ENCODE measurements at places on chromosomes 7 and 10. TPM values are rescaled to one million over a fixed set of nuclear protein-coding genes. Genes with fewer than 3 reads are reported as not detected.

DNA sequence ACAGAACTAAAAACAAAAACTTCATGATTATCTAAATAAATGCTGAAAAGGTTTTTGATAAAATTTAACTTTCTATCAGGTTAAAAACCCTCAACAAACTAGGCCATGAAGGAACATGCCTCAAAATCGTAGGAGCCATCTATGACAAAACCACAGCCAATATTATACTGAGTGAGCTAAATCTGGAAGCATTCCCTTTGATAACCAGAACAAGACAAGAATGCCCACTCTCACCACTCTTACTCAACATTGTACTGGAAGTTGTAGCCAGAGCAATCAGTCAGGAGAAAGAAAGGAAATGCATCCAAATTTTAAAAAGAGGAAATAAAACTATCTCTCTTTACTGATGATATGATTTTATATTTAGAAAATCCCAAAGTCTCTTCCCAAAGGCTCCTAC is 228.7 kb downstream of the CHRM2 start:
- H3K4me3 ChIP-seq: no peak overlapping the region
- no peak for DNase-seq
- no peaks in the 10 kb centered on the region for H3K36me3 ChIP-seq
- H3K4me1 ChIP-seq: no peaks in the 10 kb centered on the region
- no peaks in the 10 kb centered on the region for H3K27me3 ChIP-seq

- no peak overlapping the region for H3K4me3 ChIP-seq
- H3K36me3 ChIP-seq: no peaks in the 10 kb centered on the region
- no peaks in the 10 kb centered on the region for H3K27me3 ChIP-seq
- no peaks in the 10 kb centered on the region for H3K4me1 ChIP-seq
- no peak for DNase-seq
Observed at GRCh38 chr7:119556436-119556835, 716.5 kb upstream of the KCND2 start.

CASP2 gene
- total RNA-seq: 26.4 TPM

NXPH1 gene
- not detected for total RNA-seq

HKDC1 gene
- 0.89 TPM for total RNA-seq

CDC14C gene
- total RNA-seq: not detected

SLC16A12 gene
- 1.1 TPM for total RNA-seq

All from ovary (tissue), 10 donors.